ENCODE measurements at places on chromosomes 6 and 20.

GRCh38 chr6:112600168-112600567, 253.0 kb downstream of the RFPL4B start:
- DNase-seq, result no peak

DNA sequence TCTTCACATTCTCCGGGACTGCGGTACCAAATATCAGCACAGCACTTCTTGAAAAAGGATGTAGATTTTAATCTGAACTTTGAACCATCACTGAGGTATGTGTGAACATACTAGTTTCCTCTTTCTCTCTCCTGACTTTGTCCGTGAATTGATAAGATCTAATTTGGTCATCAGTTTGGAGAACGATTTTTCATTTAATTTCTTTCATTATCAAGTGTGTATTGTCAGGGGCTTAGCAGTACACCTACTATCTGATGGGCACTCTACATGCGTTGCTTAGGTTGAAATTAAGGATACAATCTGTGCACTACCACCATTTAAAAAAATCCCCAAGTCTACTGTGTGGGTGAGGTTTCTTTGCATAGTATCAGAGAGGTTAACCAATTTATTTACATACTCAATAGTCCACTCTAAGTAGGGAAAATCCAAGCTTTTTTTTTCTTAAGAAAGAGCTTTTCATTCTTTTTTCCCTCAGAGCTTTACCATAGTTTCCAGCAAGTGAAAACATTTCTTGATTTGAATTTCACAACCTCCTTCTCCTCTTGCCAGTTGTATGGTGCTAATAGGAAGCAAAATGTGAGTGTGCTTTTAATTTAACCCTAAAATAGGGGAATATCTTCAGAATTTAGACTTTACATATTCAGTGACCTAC, 105.4 kb upstream of the ESR1 start:
- DNase-seq, result no peak

GRCh38 chr6:79810871-79811270, 136.5 kb downstream of the ELOVL4 start:
- DNase-seq, result no peak

- DNase-seq, result no peak
These were observed 4.3 kb downstream of the SMIM26 start for GRCh38 chr20:18571578-18571977.

DNA sequence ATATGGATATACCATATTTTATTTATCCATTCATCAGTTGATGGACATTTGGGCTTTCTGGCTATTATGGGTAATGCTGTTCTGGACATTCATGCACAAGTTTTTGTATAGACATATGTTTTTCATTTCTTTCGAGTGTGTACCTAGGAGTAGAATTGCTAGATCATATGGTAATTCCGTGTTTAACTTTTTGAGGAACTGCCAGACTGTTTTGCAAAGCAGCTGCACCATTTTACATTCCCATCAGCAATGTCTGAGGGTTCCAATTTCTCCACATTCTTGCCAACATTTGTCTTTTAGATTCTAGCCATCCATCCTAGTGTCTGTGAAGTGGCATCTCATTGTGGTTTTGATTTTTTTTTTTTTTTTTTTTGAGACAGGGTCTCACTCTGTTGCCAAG, 20.8 kb downstream of the SRC start:
- no peak for DNase-seq

DNA sequence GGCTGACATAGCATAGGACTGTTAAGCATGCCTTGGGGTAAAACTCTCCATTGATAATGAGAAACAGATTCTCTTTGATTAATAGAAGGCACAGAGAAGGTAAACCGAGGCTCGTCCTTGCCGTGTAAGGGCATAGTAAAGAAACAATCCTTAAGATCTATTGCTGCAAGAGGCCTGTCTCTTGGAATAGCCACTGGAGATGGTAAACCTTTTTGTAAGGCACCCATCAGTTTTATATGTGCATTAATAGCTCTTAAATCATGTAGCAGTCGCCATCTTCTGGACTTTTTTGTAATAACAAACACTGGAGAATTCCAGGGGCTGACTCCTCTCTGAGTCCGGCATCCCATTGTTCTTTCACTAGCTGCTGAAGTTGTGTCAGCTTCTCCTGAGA, 8.4 kb upstream of the ABHD12 start:
- peak; percentile 73 for DNase-seq

DNA sequence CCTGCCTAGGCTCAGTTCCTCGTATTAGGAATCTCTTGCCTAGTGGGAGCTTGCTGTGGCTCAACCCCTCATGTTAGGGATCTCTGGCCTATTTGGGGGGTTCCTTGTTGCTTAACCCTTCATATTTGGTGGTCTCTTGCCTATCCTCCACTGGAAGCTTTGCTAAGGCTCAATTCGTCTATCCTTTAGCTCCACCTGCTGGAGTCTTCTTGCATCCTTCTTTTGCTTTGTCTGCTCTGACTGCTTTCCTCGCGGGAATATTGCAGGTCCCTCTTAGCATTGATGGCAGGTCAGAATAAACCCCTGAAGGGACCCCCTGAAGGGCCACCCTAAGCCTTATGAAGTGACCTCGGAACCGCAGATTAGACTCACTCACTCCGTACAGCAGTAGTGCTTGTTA, 203.0 kb upstream of the TBX18 start:
- no peak for DNase-seq

- DNase-seq, result no peak
These were observed 1.1 kb downstream of the PCSK2 start for GRCh38 chr20:17227669-17228623.

DNA sequence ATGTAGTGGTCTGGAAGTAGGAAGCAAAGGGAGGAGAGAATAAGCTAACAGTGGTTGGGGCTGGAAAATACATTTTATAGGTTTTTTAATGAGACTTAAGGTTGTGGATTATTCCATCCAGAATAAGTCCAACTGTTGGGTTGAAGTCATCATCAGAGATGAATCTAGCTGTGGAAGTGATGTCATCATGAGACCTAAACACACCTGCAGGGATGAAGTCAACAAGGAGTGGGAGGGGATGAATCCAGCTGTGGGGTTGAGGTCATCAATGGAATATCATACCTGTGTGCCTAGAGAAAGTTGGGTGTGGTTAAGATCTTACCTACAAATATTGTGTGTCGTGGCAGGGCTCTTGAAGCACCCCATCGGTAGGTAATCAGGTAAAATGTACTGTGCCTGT, 730.7 kb downstream of the RFPL4B start:
- no peak for DNase-seq

DNA sequence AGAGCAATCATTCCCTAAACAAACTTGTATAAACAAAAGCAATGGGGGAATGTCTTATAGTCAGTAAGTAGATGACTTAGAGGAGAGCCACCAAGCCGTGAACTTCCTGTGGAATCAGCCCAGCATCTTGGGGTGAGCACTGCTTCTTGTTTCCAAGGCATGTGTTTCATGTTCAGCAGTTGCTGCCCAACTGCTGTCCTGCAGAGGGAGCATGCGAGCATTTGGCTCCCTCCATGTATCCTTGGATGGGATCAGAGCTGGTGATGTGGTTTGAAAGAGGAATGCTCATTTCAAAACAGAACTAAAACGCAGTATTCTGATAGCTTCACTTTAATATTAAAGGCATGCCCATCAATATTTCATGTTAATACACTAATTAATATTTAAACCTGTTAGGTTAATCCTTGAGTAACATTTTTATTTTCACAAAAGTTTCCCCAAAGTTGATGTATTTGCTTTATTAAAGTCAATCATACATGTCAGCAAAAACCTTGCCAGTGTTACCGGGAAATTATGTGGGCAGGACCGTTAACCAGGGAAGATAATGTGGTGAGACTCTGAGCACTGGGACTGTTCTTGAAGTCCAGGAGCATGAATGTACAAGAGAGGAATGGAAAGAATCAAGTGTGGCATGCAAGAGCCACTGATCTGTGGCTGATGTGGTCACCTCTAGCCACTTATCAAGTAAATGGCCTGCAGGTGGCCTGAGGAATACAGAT, 172.1 kb upstream of the GGTLC1 start:
- DNase-seq, result peak; percentile 25

- DNase-seq, result no peak
These were observed 151.5 kb upstream of the LRFN2 start for GRCh38 chr6:40738551-40739193.

GRCh38 chr6:3654898-3655297, 96.6 kb downstream of the PXDC1 start:
- no peak for DNase-seq

GRCh38 chr6:36241728-36242127, 28.1 kb upstream of the PNPLA1 start:
- no peak for DNase-seq

DNA sequence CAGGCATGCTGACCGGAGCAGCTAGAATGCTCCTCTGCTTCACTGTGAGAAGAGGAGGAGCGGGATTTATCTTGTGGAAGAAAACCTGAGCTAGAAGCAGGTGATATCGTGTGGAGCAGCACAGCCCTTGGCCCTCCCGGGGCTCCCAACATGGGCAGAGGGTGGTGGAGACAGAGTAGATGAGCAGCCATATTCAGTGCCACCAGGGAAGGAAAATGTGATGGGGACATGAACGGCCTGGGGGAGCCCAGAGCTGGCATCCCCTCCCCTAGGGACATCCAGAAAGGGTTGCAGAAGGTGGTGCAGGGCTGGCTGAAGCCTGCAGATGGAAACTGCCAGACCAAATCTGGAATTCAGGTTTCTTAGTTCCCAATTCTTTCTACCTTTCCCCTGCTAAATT, 24.9 kb upstream of the TBXT start:
- DNase-seq, result no peak

DNA sequence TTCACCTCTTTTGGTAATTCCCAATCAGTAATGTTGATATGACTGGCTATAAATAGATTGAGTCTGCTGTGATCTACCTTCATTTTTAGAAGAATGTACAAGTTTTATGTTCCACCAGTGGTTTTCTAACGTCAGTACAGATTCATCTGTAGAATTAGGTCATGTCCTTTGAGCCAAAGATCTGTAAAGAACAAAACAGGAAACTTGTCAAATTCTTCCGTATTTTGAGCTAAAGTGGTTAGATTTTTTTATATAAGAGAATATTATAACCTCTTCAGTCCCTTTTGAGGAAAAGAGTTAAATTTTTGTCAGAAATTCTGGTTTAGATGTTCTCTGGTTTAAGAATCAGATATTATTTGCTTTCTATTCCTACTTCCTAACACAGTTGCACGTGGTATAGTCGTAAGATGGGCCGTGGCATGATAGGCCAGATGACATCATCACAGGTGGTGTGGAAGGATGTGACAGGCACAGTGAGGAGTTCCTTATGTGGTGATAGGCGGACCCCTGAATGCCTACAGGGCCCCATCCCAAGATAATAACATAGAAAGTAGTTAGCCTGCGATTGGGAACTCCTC, 62.3 kb downstream of the SNX9 start:
- no peak for DNase-seq

DNA sequence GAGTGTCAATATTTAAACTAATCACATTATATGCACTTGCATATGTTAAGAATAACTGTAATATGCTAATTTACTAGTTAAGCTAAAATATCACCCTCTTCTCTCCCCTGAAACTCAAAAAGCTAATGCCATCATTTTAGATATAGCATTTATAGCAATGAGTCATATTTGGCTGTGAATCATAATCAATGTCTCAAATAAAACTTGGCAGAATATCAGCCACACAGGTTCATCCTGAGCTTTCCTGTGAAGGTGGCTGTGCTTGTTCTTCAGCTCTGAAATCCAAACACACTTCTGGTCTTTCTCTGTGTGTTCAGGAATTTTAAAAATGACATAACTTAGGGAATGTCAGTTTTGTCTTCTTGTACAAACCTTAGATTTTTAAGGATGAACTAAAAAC, 12.8 kb upstream of the PNRC1 start:
- DNase-seq, result no peak

DNA sequence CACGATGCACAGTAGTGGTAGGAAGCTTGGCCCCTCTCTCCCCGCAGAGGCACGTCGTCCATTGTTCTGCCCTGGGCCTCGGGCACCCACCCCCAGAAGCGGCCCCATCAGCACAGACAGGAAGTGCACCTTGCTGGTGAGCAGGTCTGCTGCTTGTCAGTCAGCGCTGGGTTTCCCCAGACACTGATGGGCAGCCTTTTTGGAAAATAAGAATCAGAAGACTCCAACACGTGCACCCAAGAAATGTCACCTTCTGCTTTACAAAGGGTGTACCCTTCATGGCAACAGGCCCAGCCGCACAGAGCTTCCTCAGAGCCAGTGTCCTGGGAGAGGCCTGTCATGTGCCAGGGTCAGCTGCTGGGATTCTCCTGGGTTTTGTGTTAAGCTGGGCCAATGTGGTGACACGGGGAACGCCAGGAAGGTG, 34.7 kb upstream of the IRF4 start:
- DNase-seq, result no peak

DNA sequence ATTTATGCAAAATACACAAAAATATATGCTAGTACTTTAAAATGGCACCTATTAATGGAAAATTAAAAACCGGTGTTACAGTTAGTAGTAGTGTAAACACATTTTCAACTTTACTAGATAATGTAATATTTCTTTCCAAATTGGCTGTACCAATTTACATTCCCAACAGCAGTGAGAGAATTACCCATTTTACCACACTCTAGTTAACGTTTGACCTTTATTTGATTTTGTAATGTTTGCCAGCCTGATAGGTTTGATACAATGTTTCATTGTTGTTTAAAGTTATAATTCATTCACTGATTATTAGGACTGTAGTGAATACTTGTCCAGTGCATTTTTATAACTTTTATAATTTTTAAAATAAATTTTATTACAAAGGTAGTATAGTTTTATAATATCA, 182.1 kb downstream of the EYA4 start:
- no peak for DNase-seq

DNA sequence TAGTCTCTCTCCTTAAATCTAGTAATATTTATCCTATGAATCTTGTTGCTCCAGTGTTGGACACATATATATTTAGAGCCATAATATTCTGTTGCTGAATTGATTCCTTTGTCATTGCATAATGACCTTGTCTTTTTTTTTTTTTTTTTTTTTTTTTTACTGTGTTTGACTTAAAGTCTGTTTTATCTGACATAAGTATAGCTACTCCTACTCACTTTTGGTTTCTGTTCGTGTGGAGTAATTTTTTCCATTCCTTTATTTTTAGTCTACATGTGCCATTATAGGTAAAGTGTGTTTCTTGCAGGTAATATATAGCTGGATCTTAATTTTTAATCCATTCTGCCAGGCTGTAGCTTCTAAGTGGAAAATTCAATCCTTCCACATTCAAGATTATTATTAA, 166.5 kb downstream of the GMDS start:
- DNase-seq, result no peak

DNA sequence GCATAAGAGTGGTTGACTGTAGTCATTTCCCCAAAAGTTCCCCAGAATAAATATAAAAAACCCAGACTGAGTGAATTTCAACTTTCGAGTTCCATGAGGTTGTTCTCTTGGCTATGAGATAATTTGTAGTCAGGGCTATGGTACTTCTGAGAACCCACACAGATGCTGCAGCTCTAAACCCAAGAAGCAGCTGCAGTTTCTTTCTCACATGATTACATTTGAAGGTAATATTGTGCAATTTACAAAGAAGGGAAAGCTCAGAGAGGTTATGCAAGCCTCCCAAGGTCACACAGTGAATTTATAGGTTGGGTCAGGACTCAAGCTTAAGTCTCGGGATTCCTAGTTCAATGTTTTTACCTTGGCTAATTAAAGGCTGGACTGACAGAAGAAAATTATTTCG, 29.7 kb upstream of the CD93 start:
- DNase-seq, result no peak

Measured in SW 1271 (cell line).